GM12891 (cell line): ENCODE measurements at places on chromosomes 7 and 10.

DNA sequence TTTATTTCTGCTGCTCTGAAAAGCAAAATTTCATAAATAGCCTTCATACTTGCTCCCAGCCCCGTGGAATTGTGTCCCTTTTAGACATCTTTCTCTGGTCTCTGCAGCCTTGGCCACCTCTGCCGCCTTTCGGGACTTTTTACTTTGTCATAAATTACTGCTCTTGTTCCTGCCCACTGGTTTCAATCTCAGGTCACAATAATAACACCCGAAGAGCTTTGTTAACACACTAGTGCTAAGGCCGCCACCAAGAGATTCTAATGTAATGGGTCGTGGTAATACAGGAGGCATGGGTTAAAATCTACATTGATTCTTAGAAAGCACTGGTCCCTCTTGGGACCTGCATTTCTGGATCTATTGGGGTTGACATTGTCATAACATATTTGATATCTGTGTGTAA, 276.0 kb upstream of the VWC2 start:
- no peak for DNase-seq

DNA sequence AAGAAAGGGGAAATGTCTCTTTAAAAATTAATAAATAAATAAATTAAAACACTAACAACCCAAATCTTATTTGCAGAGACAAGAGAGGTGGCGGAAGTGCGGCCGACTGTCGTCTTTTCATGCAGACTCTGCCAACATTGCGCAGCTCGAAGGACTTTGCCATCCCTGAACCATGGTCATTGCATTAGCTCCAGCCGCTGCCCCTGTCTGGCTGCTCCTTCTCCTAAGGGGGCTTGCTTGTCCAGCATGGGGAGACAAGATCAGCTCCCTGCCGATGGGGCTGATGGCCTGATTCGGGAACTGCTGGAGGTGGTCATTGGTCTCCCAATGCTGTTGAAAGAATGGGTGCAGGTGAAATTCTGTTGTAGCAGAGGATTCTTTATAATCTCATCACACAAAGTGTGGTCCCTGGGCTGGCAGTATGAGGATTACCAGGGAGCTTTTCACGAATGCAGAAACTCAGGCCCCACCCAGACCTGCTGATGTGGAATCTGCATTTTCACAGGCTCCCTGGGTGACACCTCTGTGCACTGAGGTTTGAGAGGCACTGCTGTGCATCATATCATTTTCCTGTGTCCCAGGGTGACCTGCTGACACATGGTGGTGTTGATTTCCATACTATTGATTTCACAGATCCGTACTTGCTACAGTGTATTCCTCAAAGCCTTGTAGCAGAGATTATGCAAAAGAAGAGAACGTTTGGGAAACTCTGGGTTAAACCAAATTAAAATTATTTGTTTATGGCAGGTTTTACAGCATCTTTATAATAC, 172.4 kb upstream of the ZMIZ1 start:
- DNase-seq: no peak

DNA sequence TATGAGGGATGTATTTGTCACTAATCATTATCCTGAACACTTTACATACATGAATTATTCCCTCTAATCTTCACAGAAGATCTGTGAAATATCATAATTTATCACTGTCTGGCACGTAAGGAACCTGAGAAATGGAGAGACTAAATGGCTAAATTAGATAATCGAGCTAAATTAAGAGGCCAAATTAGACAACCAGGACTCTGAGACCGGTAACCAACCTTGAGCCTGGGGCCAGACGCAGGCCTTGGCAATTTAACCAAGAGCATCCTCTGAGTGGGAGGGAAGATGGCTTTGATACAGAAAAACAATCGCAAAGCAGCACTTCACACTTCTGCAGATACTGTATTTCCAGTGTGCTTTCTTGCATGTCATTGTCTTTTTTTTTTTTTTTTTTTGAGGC, 21.4 kb downstream of the SVOPL start:
- no peak for DNase-seq

- DNase-seq: no peak
Observed at GRCh38 chr7:18402488-18403183, 92.9 kb upstream of the HDAC9 start.

DNA sequence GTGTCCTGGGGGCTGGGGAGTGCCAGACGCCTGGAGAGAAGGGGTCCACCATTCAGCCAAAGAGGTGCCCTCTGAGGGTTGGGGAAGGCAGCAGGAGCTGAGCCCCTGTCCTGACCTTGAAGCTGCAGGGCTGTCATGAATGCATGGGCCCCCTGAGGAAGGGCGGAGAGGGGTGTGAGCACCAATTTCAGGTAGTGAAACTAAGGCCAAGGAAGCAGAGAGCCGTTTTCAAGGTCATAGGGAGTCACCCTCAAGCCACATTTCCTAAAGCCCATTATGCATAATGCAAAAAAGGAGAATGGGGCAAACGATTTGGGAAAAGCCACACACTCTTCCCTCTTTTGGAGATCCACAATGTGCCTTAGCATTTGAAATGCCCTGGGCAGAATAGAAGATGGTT, 37.2 kb downstream of the FIGNL1 start:
- no peak for DNase-seq

GRCh38 chr7:74625446-74625845, 32.1 kb upstream of the GTF2I start:
- DNase-seq: no peak

- no peak for DNase-seq
Observed at GRCh38 chr7:2518737-2519118, 846 bp upstream of the LFNG start.

GRCh38 chr10:121696854-121697253, 98.6 kb upstream of the FGFR2 start:
- no peak for DNase-seq

GRCh38 chr10:62961951-62962523, 145.9 kb upstream of the EGR2 start:
- DNase-seq: no peak
